Stimulated activated naive CD4-positive, alpha-beta T cell (primary cell): ENCODE measurements at places on chromosomes 3 and 15.

DNA sequence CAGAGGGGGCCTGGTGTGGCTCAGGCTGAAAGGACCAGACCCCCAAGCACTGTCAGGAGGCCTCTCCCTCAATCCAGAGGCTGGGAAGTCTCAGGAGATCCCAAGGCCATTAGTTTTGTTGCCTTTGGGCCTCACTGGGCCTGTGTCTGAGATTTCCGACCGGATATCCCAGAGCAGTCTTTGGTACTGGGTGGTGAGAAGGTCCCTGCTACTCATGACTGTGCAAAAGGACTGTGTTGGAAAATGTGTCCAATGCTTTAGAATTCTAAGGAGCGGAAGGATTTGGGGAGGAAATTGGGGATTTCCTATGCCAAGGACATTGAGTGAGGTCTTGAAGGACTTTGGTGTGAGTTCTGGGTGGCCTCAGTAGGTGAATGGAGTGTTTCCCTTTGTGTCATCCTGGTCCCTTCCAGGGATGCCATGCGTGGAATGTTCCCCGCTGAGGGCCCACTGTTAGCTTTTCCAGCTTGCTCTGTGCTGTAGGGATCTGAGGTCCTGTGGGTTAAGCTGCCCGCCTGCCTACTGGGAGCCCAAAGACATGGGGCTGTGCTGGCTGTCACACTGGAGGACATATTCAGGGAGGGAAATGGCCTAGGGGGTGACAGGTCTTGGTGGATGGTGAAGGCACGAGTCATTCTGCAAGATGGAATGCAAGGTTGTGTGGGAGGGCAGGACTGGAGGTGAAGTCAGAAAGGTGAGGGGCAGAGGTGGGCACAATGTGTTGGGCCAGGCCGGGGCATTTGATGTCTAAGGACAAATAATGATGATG lies 16.4 kb downstream of the SMAD6 start:
- no peak for DNase-seq

DNA sequence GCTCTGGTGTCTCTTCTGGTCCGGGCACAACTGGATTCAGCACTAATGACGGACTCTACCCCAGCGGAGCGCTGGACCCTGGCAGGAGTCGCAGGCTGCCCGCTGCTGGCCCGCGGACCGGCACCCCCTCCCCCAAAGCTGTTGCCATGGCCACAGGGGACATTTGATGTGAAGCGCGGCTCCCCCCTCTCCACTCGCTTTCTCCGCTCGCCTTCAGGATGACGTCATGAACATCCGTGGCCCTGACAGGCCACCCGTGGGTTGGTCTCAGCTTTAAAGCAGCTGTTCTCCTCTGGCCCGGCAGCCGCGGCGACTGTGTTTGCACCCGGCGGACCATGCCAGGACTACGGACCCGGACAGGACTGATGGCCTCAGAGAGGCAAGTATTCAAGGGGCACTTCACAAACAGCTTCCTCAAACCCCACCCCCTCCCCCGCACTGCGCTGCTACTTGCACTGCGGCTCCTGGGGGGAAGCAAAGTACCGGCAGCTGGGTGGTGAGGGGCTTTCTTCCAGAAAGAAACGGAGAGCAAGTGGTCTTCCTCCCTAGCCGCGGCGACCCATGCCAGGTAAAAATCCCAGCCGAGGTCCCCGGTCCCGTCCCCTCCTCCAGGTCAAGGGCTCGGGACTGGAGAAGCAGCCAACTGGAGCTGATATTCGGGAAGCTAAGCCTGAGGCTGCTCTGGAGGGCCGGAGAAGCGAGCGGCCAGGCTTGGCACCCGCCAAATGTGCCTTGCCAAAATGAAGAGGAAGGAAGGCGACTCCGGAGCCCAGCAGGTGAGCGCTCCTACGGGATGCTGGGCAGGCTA lies 16.6 kb upstream of the AEN start:
- no peak for DNase-seq

- DNase-seq: no peak
These were observed 882 bp downstream of the GXYLT2 start for GRCh38 chr3:72888546-72889309.

DNA sequence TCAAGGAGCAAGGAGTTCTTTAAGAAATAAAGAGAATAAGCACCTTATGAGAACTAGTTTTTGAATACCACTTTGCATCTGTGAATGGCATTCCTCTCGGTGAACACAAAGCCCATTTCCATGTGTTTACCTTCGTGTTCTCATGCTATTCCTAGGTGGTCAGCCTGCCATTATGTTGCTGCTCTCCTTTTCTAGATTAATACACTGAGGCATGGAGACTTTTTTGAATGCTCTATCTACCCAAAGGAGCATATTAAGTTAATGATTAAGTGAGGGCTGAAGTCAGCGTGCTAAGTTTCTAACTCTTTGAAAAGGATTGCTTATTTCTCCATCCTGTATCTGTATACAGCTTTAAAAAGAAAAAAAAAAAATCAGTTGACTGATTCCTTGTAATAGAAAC lies 394.5 kb downstream of the MECOM start:
- DNase-seq: no peak

DNA sequence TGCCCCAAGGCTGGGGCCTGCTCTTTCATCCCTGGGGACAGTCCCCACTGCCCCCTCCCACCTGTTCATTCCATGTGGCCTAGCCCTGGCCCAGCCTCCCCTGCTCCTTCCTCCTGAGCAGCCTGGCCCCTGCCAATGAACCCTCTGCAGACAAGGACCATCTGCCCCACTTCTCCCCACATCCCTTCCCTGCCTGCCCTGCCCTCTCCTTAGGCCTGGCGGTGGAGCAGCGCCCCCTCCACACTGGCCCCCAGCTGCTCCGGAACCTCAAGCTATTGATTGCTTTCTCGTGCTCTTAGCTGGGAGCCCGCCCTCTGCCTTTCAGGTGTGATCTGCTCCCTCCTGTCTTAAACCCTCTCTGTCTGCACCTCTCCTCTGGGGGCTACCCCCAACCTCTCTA lies 8.0 kb downstream of the PLXNA1 start:
- no peak for DNase-seq
